CD4-positive, alpha-beta T cell (primary cell): ENCODE measurements at places on chromosomes 16 and 17.

DNA sequence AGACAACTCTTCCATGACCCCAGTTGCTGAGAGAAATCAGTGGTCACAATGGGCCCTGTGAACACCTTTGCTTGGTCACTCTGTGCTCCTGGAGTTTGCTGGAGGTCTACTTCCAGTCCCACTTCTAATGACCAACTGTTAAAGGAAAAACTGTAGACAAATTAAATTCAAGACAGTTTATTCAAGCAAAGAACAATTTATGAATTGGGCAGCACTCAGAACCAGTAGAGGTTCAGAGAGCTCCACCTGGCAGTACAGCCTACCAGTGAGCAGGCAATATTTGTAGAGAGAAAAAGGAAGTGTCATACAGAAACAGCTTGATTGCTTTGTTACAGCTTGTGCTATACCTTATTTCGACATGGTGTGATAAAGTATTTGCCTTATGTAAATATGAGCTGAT is 116.5 kb downstream of the HS3ST3B1 start:
- DNase-seq = no peak

- no peak for DNase-seq
Observed at GRCh38 chr17:82923366-82924113, 83.7 kb upstream of the ZNF750 start.

GRCh38 chr17:73163043-73163442 is 1.8 kb upstream of the SSTR2 start:
- no peak for DNase-seq

DNA sequence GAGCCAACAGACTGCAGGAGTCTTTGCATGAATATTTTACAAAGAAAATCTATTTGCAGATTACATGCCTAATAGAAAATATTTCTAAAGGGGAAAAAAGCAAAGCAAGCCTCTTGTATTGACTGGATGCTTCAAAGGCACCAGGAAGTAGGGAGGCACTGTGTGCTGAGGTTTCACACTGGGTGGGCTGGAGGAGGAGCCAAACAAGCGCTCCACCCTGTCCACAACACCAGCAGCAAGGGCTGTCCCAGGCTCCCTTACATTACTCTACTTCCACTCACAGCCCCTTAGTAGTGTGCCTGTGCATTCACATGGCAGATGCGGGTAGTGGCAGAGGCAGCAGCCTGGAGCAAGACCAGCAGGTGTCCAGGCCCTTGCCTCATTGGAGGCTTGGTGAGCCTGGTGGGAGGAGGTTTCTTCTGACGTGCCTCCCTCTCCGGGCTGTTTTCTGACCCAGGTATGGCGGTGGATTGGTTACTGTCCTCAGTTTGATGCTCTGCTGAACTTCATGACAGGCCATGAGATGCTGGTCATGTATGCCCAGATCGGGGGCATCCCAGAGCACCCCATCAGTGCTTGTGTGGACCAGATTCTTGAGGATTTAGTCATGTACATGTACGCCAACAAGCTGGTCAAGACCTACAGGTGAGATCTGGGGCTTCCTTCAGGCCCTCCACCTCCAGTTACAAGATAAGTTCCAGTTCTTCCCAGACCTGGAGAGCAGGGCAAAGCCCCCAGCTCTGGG is 7.0 kb upstream of the CCNF start:
- no peak for DNase-seq

GRCh38 chr17:40373324-40373723 is 8.8 kb upstream of the GJD3 start:
- DNase-seq = no peak

DNA sequence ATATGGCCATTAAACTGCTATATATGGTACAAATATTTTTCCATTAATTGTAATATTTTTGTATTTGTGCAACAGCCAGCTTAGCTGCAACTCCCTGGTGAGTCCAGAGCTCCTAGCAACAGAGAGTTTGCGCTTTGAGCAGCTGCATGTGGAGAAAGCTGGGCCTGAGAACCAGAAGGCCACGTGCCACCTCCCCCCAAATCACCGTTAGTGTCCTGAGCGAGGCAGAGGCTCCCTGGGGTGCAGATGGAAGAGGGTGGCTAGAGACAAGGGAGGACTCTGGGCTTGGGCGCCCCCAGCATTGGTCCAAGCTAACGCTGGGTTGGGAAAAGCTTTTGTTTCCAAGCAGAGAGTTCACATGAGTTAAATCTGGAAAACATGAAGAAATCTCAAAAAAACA is 41.6 kb downstream of the HSBP1 start:
- DNase-seq = no peak

DNA sequence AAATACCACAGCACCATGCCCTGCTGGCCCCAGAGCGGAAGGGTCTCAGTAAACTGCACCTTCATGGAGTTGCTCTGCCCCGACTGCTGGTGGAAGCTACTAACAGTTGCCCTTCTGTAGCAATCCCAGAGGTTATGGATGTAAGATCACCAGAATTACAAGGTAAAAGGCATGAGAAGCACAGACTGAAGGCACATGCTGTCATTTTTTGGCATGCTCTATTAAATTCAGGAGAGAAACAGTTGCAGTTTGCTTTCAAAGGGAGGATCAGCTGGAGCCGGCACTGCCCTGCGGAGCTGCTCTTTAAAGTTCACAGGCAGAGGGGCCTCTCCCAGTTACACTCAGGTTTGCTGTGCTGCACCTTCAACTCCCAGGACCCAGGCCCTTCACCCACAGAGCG is 19.2 kb downstream of the NPRL3 start:
- no peak for DNase-seq

- peak; percentile 75 for DNase-seq
Observed at GRCh38 chr17:34637548-34638525, 58.5 kb downstream of the TMEM132E start.

DNA sequence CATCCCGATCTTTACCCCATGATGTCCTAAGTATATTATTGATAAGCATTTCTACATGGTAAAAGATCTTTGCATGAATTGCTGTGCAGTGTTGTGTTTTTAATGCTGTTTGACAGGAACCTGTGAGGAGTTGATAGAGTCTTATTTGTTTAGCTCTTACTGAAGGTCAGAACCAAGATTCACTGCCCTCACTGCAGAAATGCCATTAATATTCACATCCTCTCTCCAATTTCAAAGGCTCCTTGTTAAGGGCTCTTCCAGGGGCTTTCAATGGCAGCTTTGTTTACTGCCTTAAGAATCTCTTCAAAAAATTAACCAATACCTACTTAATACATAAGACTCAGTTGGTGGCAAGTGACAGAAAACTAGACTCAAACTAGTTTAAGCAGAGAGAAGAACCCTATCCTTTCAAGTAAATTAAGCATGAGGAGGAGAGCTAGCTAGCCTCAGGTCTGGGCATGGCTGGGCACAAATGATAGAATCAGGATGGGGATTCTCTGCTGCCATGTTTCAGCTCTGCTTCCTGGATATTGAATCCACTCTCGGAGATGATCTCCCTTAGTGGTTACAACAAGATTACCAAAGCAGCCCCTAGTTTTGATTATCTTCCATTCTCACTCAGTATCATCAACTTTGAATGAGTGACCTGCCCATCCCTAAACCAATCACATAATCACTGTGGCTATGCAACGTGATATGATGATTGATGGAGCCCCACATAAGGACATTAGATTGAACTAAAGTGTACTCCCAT is 311.8 kb downstream of the CDH11 start:
- no peak for DNase-seq

GRCh38 chr16:5615868-5616642 is 518.5 kb upstream of the EEF2KMT start:
- DNase-seq = no peak

DNA sequence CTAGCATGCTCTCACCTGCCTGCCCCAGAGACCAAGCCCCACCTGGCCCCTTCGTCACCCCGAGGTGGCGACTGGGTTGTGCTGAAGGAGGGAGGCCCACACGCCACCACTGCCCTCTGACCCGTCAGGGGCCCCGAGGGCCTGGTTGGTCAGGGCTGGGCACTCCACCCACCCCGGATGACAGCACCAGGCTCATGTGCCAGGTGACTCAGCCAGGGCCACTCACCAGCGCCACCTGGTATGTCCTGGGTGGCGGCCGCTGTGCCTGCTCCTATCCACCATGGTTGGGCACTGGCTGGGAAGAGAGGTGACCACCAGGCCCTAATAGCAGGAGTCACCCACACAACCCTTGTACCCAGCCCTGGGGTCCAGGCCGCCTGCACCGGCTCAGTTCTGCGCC is 68.9 kb downstream of the JPH3 start:
- DNase-seq = no peak

DNA sequence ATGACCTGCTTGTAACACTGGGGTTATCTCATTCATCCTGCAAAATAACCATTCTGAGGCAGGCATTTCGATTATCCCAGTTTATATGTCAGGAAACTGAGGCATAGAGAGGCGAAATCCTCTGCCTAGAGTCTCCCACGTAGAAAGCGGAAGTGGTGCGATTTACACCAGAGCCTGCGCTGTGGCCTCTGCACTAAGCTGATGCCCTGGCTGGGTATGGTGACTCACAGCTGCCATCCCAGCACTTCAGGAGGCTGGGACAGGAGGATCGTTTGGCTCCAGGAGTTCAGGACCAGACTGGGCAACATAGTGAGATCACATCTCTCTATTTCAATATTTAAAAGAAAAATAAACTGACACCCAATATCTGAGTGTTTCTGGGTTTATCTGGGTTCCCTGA is 59.3 kb upstream of the BCO1 start:
- DNase-seq = no peak
